IPS DF 6.9 (cell line): ENCODE measurements at places on chromosomes 5 and 9.

DNA sequence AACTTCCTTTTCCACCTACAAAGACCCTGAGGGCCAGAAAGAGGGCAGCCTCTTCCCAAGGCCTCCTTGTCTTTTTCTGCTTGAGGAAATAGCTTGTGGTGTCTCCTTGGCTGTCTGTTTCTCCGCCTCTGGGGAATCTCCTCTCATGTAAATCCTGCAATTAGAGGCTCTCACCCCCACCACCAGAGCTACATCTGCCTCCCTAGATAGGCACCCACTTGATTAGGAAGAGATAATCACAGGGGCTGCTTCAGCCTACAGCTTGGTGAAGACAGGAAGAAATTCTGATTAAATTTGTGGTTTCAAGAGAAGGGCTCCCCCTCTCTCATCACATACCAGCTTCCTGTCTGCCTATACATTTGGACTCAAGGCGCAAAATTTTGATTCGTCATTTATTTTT lies 75.6 kb downstream of the TLR4 start:
- no peaks in the 10 kb centered on the region for H3K27me3 ChIP-seq
- DNase-seq = no peak
- H3K4me3 ChIP-seq = no peak overlapping the region

DNA sequence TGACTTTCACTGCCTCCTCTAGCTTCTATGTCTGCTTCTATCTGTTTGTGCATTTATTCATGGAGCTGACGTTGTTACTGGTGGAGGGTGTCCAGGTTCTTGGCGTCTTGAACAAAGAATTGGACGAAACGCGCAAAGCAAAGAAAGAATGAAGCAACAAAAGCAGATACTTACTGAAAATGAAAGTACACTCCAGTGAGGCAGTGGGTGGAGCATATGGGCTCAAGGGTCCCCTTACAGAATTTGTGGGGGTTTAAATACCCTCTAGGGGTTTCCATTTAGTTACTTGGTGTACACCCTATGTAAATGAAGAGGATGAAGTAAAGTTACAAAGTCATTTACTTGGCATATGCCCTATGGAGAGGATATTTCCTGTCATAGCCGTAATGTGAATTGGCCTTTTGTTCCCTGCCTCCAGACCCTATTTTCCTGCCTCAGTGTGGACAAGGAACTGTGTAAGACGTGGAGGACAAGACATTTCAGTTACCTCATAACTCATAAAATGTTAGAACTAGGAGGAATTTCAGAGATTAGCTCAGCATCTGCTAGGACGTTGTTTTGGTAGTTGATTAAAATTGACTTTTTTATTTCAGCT lies 3.1 kb downstream of the POLR3G start:
- H3K4me3 ChIP-seq = no peak overlapping the region
- H3K36me3 ChIP-seq = no peaks in the 10 kb centered on the region
- no peaks in the 10 kb centered on the region; the same call in 1 of the 2 replicates for H3K4me1 ChIP-seq

- no peak overlapping the region for H3K4me3 ChIP-seq
- H3K27me3 ChIP-seq = no peaks in the 10 kb centered on the region
- H3K36me3 ChIP-seq = peaks cover 4% of the 10 kb centered on the region; the same call in 1 of the 2 replicates
These were observed 26.2 kb downstream of the NREP start for GRCh38 chr5:111730659-111731382.

GRCh38 chr5:138978581-138978980 lies 103.4 kb upstream of the LRRTM2 start:
- no peak for DNase-seq
- H3K27me3 ChIP-seq = no peaks in the 10 kb centered on the region
- no peaks in the 10 kb centered on the region for H3K36me3 ChIP-seq

- no peaks in the 10 kb centered on the region for H3K27me3 ChIP-seq
- H3K4me3 ChIP-seq = no peak overlapping the region
- no peak overlapping the region for H3K27ac ChIP-seq
- H3K4me1 ChIP-seq = no peaks in the 10 kb centered on the region
- no peaks in the 10 kb centered on the region for H3K36me3 ChIP-seq
These were observed 77.9 kb downstream of the SEMA5A start for GRCh38 chr5:9468060-9468388.

DNA sequence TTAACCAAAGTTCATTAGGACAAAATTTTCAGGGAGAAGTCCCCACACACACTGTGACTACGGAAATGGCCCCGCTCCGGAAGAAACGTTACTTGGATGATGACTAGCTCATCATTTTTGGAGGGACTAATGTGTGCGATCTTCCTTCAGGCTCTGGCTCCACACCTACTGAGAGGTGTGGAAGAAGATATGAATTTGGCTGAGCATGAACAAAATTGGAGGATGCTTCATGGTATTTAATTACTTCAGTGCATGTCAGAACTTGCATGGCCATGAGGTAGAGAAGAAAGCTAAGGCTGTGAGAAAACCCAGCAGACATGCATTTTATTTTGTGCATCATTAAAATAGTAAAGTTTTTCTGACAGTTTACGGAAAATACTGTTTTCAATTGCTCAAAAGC lies 202.1 kb upstream of the TLE4 start:
- H3K36me3 ChIP-seq = no peaks in the 10 kb centered on the region
- no peak overlapping the region for H3K4me3 ChIP-seq
- no peaks in the 10 kb centered on the region for H3K4me1 ChIP-seq
- no peak for DNase-seq
- no peak overlapping the region for H3K27ac ChIP-seq

- H3K27ac ChIP-seq = no peak overlapping the region
- no peak overlapping the region for H3K4me3 ChIP-seq
- H3K27me3 ChIP-seq = no peaks in the 10 kb centered on the region
These were observed 163.2 kb upstream of the S1PR3 start for GRCh38 chr9:88828018-88828417.

- H3K4me3 ChIP-seq = no peak overlapping the region
- DNase-seq = no peak
- no peaks in the 10 kb centered on the region for H3K4me1 ChIP-seq
- no peaks in the 10 kb centered on the region for H3K27me3 ChIP-seq
- no peaks in the 10 kb centered on the region for H3K36me3 ChIP-seq
These were observed 10.4 kb downstream of the FCN2 start for GRCh38 chr9:134891053-134891452.

DNA sequence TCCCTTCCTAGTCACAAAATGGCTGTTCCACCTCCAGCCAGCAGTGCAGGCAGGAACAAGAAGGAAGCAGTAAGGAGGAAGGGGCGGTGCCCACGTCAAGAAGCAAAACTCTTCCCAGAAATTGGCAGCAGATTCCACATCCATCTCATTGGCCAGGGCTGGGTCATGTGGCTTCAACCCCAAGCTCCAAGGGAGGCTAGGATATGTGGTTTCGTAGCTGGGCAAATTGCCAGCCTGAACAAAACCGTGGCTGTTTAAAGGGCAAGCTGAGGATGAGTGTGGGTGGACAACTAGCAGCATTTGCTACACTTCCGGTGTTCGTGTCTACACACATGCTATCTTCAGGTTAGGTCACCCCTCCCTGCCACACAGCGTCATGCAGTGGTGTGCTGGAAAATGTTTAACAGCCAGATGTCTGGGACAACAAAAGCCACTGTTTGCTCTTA lies 92.1 kb upstream of the MAP1B start:
- H3K27me3 ChIP-seq = no peaks in the 10 kb centered on the region
- no peak for DNase-seq
- H3K27ac ChIP-seq = no peak overlapping the region
- H3K36me3 ChIP-seq = no peaks in the 10 kb centered on the region
- no peak overlapping the region for H3K4me3 ChIP-seq

GRCh38 chr5:153485641-153486040 lies 4.8 kb upstream of the GRIA1 start:
- H3K36me3 ChIP-seq = no peaks in the 10 kb centered on the region
- H3K27me3 ChIP-seq = no peaks in the 10 kb centered on the region
- no peak for DNase-seq

GRCh38 chr5:10885026-10885425 lies 124.0 kb upstream of the DAP start:
- no peak overlapping the region for H3K4me3 ChIP-seq
- H3K36me3 ChIP-seq = no peaks in the 10 kb centered on the region
- no peak for DNase-seq
- H3K27ac ChIP-seq = no peak overlapping the region
- H3K4me1 ChIP-seq = no peaks in the 10 kb centered on the region

DNA sequence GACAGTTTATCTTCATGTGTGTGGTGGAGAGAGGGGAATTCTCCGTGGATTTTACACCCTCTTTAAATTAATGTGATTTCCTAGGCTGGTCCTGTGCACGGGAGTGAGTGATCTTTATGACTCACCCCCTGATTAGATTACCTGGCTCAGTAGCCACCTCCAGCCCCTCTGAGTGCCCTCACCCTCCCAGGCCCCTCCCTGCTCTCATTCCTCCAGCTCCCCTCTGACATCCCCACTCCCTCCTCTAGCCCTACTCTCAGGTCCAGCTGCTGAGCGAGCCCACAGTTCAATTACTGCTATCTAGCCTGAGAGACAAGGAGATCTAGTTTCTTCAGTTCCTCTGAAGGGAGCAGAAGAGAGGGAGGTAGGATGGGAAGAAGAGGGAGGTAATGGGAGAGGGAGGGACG lies 61.8 kb upstream of the ARAP3 start:
- no peak overlapping the region for H3K4me3 ChIP-seq
- DNase-seq = no peak
- no peaks in the 10 kb centered on the region for H3K36me3 ChIP-seq
- 0 out of 2 replicates have a peak, but pooled peaks cover 2% of the 10 kb centered on the region for H3K4me1 ChIP-seq
- H3K27me3 ChIP-seq = no peaks in the 10 kb centered on the region

GRCh38 chr5:172714491-172715420 lies 56.2 kb downstream of the DUSP1 start:
- no peaks in the 10 kb centered on the region for H3K36me3 ChIP-seq
- H3K27me3 ChIP-seq = no peaks in the 10 kb centered on the region; the same call in 1 of the 2 replicates
- H3K4me1 ChIP-seq = peaks cover 2% of the 10 kb centered on the region; the same call in 1 of the 2 replicates
- DNase-seq = no peak
- no peak overlapping the region for H3K4me3 ChIP-seq
- no peak overlapping the region for H3K27ac ChIP-seq

GRCh38 chr5:157069949-157070348 lies 11.0 kb upstream of the HAVCR1 start:
- no peaks in the 10 kb centered on the region for H3K36me3 ChIP-seq
- DNase-seq = no peak
- no peaks in the 10 kb centered on the region; the same call in 1 of the 2 replicates for H3K4me1 ChIP-seq
- no peaks in the 10 kb centered on the region for H3K27me3 ChIP-seq

- no peak for DNase-seq
- H3K27ac ChIP-seq = no peak overlapping the region
- H3K4me1 ChIP-seq = no peaks in the 10 kb centered on the region
- no peaks in the 10 kb centered on the region for H3K27me3 ChIP-seq
- no peaks in the 10 kb centered on the region for H3K36me3 ChIP-seq
- no peak overlapping the region for H3K4me3 ChIP-seq
These were observed 125.1 kb upstream of the KLF9 start for GRCh38 chr9:70539526-70539925.

DNA sequence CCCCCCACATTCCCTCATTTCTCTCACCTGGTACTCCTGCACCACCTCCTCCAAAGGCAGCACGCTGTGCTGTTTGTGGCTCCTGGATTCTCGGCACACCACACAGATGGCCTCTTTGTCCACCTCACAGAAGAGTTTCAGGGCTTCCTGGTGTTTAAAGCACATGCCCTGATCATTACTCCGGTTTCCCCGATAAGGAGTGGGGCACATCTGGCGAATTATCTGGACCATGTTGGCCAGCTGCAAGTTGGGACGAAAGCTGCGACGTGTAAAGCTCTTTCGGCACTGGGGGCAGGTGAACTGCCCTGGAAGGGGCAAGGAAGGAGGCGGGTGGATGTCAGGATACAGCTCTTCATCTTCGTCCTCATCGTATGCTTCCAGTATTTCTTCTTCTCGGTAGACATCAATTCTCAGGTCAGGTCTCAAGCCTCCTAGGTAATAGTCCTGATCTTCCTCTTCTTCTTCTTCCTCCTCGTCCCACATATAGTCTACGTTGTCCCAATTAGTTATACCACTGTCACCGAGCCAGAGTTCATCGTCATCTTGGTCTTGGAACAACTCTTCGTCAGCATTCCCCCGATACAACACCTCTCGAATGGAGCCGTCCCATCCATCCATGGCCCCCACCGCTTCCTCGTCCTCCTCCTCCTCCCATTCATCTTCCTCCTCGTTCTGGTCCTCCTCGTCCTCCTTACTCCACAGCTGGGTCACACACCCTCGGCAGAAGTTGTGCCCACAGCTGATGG lies 796 bp downstream of the TRIM52 start:
- H3K36me3 ChIP-seq = peaks cover 3% of the 10 kb centered on the region; the same call in 1 of the 2 replicates
- DNase-seq = no peak
- H3K4me3 ChIP-seq = peak overlapping the region; percentile 83; the same call in 1 of the 2 replicates
- H3K27ac ChIP-seq = no peak overlapping the region
- peaks cover 2% of the 10 kb centered on the region; the same call in 1 of the 2 replicates for H3K4me1 ChIP-seq

DNA sequence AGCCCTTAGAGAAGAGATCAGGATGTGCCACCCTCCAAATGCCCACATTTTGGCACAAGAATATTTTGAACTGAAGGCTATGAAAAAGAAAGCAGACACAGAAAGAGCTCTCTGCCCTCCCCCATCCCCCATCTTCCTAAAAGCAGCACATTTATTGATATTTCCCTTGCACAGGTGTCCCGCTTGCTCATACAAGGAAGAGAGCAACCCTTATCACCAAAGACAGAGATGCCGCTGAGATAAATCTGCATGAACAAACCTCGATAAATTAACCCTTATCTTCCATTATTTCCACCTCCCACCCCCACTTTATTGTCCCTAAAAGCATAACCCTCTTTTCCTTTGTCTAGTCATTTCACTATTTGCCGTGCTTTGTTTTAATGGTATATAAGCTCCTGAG lies 1.8 kb downstream of the SLC28A3 start:
- H3K27ac ChIP-seq = no peak overlapping the region
- no peak for DNase-seq
- H3K4me1 ChIP-seq = no peaks in the 10 kb centered on the region
- H3K36me3 ChIP-seq = no peaks in the 10 kb centered on the region

DNA sequence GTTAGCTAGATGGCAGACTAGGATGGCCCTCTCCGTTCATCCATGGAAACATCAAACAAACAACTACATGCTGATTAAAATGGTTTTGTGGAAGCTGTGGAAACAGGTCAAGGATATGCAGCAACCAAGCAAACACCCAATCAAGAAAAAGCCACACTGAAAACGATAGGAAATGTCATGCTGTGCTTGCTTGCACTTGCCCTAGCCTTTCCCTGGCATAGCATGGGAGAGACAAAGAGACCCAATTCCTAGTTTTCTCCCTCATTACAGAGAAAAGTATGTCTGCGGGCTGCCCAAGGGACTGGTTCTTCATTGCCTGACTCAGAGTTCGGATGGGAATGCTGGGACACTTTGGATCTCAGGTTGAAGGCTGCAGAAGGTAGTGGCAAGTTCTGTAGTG lies 98.7 kb downstream of the FANCC start:
- H3K36me3 ChIP-seq = no peaks in the 10 kb centered on the region
- H3K27me3 ChIP-seq = no peaks in the 10 kb centered on the region
- H3K27ac ChIP-seq = no peak overlapping the region

- H3K4me1 ChIP-seq = peaks cover 5% of the 10 kb centered on the region
- no peak overlapping the region for H3K4me3 ChIP-seq
- no peak overlapping the region for H3K27ac ChIP-seq
- H3K27me3 ChIP-seq = no peaks in the 10 kb centered on the region; the same call in 1 of the 2 replicates
- no peak for DNase-seq
These were observed 372.6 kb downstream of the EBF1 start for GRCh38 chr5:158727136-158727535.

- H3K36me3 ChIP-seq = no peaks in the 10 kb centered on the region
- H3K4me1 ChIP-seq = peaks cover 3% of the 10 kb centered on the region
- H3K27ac ChIP-seq = no peak overlapping the region
- no peak overlapping the region for H3K4me3 ChIP-seq
- DNase-seq = no peak
These were observed 48.5 kb upstream of the ABL1 start for GRCh38 chr9:130786526-130786925.
